ENCODE measurements at places on chromosomes 6 and 20.

DNA sequence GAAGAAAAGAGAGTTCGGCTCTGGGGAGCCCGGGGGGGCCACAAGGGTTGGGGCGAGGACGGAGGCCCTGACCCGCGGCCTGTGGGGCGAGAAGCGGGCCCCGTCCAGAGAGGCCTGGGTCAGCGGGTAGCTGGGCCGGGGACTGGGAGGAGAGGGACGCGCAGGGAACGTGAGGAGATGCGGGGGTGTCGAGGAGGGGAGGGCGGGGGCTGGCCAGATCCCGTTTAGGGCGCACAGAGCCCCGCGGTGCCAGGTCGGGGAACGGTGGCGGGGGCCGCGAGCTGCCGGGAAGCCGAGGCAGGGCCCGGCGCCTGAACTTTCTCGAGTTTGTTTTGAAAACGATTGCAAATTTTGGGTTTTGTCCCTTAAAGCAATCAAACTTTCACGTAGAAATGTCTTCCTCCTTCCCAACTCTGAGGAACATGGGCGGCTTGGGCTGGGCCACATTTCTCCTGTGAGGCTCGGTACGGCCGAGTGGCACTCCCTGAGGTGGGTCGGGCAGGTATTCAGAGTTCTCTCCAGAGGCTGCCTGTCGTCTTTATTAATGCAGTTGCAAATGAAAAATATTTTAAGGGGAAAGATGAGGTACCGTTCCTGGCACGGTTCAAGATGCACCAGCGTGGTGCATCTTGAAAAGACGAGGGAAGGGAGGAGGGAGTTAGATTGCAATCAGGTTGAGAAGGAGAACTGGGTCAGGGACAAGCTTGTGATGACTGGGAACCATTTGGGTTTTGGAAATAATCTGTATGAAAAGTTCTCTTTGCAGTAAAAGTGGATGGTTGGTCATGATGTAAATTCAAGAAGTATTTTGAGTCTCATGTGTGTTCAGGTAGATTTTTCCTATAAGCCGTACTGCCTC, 972 bp downstream of the RNF8 start:
- no peak for DNase-seq

GRCh38 chr6:87088076-87088475, 6.8 kb downstream of the CGA start:
- DNase-seq, result no peak

- no peak for DNase-seq
Observed at GRCh38 chr6:97049253-97050011, 124.9 kb downstream of the KLHL32 start.

- peak; percentile 86 for DNase-seq
Observed at GRCh38 chr6:37239950-37240713, 17.4 kb upstream of the TBC1D22B start.

DNA sequence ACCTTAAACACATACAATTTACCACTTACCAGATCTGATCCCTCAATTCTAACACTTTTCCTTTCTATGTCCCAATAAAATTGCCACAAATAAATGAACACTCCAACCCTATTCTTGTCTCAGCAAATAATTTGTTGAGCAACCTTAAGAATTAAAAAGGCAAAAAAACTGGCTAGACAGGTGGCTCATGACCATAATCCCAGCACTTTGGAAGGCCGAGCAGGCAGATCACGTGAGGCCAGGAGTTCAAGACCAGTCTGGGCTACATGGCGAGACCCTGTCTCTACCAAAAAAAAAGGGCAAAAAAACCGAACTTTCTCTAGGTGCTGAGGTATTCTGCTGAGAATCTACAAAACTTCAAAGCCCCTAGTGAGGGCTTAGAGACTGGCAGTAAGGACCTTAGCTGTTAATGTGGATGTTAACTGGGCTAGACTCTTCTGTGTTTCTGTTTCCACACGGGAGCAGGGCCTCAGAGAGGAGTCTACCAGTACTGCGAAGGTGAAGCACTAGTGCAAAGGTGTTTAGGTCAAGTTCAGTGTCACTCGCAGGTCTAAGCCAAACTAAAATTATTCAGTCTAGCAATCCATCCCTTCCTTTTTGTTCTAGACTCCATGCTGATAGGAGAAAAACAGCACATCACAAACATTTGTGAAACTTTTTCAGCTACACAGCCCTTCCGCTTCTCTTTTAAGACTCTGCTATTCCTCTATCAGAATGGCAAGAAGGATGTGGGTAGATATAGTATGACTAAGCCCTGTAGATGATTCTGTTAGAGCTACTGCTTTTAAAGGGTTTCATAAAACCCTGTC, 2.6 kb downstream of the FASTKD5 start:
- no peak for DNase-seq

- DNase-seq, result no peak
Observed at GRCh38 chr6:52394251-52394666, 25.9 kb upstream of the EFHC1 start.

GRCh38 chr6:27476090-27476489, 3.2 kb upstream of the ZNF184 start:
- DNase-seq, result no peak

- no peak for DNase-seq
Observed at GRCh38 chr20:38673725-38674091, 50.6 kb upstream of the SLC32A1 start.

GRCh38 chr6:74912234-74912633, 293.6 kb downstream of the COL12A1 start:
- no peak for DNase-seq

GRCh38 chr6:100946711-100947110, 65.6 kb upstream of the ASCC3 start:
- DNase-seq, result no peak

DNA sequence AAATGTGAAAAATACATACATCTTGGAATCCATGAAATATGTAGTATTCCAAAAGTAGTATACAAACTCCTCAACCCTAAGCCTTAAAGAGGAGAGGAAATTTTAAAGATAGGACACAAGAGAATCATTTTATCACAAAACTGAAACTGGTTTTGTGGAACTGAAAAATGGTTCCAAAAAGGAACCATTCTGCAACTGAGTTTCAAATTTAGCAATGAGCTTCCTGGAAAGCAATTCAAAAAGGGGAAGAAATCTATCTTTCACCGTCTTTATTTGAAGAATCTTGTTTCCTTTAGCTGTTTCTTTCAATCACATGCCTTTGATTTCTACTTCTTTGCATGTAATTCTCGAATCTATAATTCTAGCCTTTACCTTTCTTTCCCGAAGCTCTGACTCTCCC, 32.2 kb upstream of the LAMP5 start:
- DNase-seq, result no peak

DNA sequence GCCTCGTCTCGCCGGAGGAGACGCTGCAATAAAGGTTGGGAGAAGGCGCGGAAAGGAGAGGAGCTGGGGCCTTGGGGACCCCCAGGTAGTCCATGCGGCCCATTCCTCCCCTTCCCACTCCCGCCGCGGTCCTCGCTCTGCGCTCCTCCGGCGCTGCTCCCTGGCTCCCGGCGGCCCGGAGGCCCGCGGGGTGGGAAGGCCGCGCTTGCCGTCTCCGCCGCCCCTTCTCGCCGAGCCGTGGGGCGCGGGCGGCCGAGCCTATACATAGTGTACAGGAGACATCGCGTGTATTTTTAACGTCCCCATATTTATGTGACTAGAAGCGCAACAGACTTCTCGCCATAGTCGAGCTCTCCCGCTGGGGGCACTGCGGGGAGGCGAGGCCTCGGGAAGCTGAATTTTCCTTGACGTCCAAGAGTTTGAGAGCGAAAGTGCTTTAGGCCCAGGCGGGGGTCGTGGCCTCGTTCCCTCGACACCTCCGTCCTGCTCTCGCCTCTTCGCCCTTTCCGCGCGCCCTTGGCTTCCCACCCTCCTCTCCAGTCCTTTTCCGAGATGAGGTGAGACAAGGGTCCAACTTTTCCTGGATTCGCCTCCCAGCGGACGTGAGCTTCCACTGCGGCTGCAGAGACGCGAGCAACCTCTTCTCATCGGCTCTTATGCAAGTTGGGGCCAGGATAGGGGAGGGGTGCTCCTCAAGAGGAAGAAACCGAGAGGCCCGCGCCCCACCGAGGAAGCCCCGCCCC, 29.0 kb downstream of the SLC12A5 start:
- DNase-seq, result no peak

- DNase-seq, result peak; percentile 31
Observed at GRCh38 chr6:160137989-160138835, 16.6 kb downstream of the SLC22A1 start.

DNA sequence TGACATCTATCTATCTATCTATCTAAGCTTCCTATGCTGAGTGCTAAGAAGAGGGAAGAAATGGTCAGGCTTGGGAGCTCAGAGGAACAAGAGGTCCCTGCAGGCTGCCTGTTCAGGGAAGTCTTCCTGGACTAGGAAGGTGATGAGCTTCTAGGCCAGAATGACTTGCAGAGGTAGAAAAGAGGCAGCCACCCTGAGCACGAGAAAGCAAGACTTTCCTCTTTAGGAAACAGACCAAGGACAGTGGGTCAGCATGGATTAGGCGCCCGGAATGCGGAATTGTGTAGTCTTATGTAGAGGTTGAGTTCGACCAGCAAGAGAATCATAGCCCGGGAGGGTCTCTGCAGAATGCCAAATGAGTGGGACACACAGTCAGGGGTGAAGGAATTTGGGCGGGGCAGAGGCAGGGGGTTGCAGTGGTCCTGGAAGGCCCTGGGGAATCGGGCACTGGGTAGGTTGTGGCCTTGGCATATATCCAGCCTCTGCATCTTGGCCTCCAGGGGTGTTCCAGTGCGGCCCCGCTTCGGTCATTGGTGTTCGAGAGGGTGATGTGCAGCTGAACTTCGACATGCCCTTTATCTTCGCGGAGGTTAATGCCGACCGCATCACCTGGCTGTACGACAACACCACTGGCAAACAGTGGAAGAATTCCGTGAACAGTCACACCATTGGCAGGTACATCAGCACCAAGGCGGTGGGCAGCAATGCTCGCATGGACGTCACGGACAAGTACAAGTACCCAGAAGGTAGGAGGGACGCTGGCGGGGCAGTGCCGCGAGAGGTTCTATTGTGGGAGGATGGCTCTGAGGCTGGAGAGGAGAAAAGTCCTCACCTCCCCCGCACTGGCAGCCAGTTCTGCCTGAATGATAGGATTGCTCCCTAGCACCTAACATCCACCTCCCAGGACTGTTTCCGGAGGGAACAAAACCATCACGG, 32.1 kb downstream of the TGM3 start:
- DNase-seq, result no peak

GRCh38 chr20:57659517-57660180, 39.4 kb upstream of the ZBP1 start:
- no peak for DNase-seq

- no peak for DNase-seq
Observed at GRCh38 chr6:37314487-37315156, 39.2 kb upstream of the RNF8 start.

GRCh38 chr6:42937548-42938427, 8.5 kb downstream of the CNPY3 start:
- no peak for DNase-seq

- DNase-seq, result no peak
Observed at GRCh38 chr6:11805259-11806053, 26.9 kb upstream of the ADTRP start.

GRCh38 chr6:49606721-49607390, 29.8 kb downstream of the RHAG start:
- peak; percentile 64 for DNase-seq

- DNase-seq, result no peak
Observed at GRCh38 chr20:3068075-3068474, 3.3 kb upstream of the OXT start.

GRCh38 chr20:56826705-56827665, 197.9 kb downstream of the TFAP2C start:
- peak; percentile 82 for DNase-seq

DNA sequence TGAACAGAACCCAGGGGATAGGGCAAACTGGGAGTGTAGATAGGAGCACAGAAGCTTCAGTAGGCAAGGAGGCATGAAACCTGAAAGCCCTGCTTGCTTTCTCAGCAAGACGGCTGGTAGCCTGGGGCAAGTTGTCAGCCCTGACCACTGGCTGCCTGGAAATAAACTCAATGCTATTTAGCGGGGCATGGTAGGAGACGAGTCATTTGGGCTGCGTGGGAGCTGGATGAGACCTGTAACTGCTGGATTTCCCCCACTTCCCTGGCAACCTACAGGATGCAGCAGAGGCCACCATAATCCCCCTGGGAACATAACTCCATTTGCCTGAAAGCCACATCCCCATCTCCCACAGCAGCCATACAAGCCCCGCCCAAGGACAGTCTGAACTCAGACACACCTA, 332.6 kb upstream of the TBX18 start:
- DNase-seq, result no peak

- DNase-seq, result no peak
Observed at GRCh38 chr20:544153-544725, 649 bp upstream of the CSNK2A1 start.

DNA sequence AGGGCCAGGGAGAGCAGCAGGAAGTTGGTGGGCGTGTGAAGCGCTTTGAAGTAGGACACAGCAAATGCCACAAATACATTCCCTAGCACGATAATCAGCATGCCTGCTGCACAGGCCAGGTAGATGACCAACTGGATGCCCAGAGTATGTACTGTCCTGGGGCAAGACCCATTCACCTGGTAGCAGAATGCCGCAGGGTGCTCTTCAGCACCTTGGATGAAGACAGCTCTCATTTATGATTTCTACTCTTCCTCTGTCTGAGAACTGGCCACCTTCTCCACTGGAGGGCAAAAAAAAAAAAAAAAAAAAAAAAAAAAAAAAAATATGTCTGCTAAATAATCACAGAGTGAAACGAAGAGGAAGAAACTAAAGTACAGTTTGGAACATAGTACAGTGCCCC, at the start of gene TAAR5:
TSS of gene TAAR5 (minus strand) at position 288 of the 400 bp plus-strand sequence. CDS start at position 233, 55 bp downstream.
- DNase-seq, result no peak

GRCh38 chr6:49979584-49979983, 10.2 kb upstream of the DEFB113 start:
- DNase-seq, result no peak

DNA sequence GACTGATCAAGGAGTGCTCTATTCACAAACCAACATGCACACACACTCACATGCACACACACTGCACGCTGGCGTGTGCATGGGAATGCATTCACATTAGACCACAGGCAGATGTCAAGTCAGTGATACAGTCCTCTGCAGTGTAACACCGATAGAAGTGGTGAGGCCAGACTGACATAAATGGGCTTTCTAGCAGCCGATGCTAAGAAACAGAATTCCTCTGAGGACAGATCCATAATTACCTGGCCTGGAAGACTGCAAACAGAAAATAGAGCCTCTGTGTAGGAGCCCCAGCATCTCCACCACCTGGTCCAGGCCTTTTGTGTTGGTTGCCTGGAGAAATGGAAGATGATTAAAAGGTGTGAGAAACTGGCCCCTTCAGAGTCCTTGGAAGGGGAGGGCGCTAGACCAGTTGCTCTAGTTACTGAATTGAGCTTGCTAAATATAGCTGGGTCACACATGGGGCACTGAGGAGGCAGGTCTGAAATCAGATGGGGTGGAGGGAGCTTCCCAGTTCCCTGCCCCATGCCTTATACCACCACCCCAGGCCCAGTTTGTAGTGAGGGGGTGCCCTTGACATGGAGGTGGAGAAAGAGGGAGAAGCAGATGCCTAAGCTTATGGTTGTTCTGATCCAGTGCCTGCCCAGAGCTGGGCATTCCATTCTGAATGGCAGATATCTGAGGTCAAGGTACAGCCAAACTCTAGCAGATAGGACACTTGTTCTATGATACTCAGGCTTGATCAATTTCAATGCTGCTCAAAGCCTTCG, 233.8 kb downstream of the LRFN2 start:
- no peak for DNase-seq

Measured in fibroblast of skin of left biceps (primary cell).